HAP-1 (cell line): ENCODE measurements at places on chromosomes 2 and 18.

GRCh38 chr18:56309104-56309503 is 329.3 kb downstream of the TXNL1 start:
- no peak for DNase-seq

DNA sequence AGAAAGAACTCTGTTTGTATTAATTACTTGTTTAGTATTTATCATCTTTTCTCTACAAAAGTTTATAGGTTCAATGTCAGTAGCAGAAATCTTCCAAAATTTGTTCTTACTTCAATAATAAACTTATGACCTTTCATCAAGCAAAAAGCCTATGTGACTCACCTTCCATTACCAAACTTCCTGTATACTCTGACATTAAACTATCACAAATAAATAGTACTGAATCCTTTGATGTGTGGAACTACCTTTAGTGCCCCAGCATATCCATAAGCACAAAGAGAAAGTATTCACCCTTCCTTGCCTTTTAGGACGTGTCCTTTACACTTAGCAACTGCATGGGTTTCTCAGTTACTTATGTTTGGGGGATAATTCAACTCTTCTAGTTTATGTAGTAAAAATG is 166.0 kb downstream of the EHBP1 start:
- DNase-seq = no peak

DNA sequence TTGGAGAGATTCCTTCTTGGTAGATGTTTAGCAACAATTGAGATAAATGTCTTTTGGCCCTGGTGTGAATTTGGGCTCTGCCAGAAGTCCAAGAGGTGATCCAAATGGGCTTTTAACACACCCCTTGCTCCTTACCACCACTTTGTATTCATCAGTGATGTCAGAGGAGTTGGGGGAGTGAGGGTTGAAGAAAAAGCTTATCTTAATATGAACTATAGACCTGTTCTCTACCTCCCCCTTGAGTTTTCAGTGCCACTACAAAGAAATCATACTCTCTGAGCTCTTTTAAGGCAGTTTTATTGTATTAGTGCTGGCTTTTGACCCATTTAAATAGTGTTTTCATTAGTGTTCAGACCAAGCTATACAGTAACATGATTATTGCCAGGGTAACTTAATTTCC is 229.1 kb downstream of the PHLPP1 start:
- DNase-seq = no peak

DNA sequence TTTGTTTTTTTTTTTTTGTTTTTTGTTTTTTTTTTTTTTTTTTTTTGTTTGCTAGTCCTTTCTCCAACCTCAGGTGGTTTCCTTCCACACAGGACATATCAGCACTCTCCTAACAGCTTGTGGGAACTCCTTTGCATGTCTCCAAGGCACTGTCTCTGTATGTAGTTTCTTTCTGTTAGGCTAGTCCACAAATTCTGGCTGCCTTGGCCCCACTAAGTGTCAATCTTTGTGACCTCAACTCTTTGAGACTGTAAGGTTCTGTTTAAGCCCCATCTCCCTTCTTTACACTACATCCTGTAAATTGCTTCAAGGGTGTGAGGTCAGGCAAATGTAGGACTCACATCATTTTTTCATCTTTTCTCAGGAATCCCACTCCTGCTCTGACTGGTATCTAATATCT is 85.1 kb downstream of the NCOA1 start:
- DNase-seq = no peak

DNA sequence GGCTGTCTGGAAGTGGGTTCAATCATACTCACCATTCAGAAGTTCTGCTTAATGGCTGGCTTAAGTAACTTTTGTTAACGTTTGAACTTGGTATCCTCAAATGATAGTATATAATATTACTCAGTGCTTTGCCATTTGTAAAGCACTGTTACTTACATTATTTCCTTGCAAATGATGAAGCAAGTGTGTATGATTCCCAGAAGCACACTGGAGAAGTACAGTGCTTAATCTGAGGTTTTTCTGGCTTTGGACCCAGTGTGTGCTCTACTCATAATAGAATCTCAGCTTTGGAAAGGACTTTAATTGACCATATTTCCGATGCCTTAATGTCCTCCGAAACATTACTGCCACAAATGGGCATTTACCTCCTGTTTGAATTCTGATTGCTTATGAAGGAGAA is 63.3 kb downstream of the MAP3K20 start:
- DNase-seq = no peak

- no peak for DNase-seq
These were observed 112.5 kb downstream of the MGAT5 start for GRCh38 chr2:134366359-134366758.

DNA sequence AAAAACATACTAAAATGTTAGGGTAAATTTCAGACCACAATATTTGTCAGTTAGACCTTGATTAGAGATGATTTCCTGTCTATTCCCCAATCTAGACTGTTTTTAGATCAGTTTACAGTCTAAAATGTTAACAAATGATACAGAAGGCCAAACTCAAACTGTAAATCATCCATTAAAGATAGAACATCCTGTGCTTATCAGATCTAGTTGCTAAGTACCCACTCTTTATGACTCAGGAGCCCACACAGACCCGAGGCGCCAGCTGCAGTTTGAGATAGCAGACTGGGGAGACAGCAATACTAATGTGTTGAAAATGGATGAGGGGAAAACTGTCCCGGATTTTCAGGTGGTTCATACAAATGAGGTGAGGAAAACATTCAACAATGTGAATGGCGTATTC is 113.3 kb downstream of the SCG2 start:
- no peak for DNase-seq

- DNase-seq = no peak
These were observed 37.6 kb upstream of the ITGA6 start for GRCh38 chr2:172389685-172390339.
